ENCODE measurements at places on chromosomes 7 and 10.

DNA sequence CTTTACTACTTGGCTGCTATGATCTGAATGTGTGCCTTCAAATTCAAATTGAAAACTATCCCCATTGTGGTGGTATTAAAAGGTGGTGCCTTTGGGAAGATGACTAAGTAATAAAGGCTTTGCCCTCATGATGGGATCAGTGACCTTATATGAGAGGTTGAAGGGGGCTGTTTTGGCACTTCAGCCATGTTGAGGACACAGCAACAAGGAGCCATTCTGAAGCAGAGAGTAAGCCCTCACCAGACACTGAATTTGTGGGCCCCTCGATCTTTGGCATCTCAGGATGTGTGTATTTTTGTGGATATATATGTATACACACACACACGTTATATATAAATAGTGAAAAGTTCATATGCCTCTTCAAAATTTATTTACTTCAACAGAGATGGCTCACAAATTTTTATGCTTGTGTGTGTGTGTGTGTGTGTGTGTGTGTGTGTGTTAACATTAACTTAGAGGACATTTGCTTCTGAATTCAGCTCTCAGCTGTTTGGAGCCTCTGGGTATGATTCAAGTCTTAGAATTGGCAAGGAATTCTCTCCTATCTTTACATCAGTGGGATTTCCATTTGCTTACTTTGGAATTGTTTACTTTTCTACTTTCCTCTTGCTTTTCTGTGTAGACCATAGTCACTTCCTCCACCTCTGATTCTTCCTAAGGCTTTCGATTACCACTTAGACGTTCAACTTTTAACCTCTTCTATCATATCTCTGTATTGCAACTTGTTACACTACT is 66.6 kb downstream of the MAGI2 start:
- H3K4me1 ChIP-seq: no peaks in the 10 kb centered on the region
- peaks cover 2% of the 10 kb centered on the region for H3K27me3 ChIP-seq
- no peak for DNase-seq

- no peak overlapping the region for H3K27ac ChIP-seq
- H3K4me1 ChIP-seq: no peaks in the 10 kb centered on the region
- peaks cover 21% of the 10 kb centered on the region for H3K36me3 ChIP-seq
- peaks cover 22% of the 10 kb centered on the region for H3K27me3 ChIP-seq
- H3K4me3 ChIP-seq: no peak overlapping the region
Measured at GRCh38 chr7:157495594-157495993, 158.8 kb downstream of the DNAJB6 start.

DNA sequence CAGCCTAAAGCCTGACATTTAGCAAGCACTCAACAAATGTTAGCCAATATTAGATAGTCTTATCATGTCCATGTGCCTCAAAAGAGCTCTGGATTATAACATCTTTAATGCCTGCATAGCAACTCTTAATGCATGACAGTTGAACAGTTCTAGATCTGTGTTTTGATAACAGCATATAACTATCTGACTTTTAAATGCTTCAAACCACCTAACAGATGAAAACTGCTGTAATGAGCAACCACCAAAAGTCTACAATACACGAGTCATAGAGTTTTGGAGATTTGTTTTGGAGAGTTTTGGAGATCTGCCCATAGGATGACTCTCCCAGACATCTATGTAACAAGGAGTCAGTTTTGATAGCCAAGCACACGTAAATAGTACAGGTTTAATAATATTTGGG is 227.3 kb downstream of the TWIST1 start:
- no peak for DNase-seq
- H3K4me1 ChIP-seq: no peaks in the 10 kb centered on the region
- no peak overlapping the region for H3K4me3 ChIP-seq
- no peak overlapping the region for H3K27ac ChIP-seq

- no peak overlapping the region for H3K27ac ChIP-seq
- H3K36me3 ChIP-seq: no peaks in the 10 kb centered on the region
- no peaks in the 10 kb centered on the region for H3K4me1 ChIP-seq
- H3K4me3 ChIP-seq: no peak overlapping the region
- no peaks in the 10 kb centered on the region for H3K27me3 ChIP-seq
Measured at GRCh38 chr10:128113026-128113425, 13.2 kb downstream of the MKI67 start.

DNA sequence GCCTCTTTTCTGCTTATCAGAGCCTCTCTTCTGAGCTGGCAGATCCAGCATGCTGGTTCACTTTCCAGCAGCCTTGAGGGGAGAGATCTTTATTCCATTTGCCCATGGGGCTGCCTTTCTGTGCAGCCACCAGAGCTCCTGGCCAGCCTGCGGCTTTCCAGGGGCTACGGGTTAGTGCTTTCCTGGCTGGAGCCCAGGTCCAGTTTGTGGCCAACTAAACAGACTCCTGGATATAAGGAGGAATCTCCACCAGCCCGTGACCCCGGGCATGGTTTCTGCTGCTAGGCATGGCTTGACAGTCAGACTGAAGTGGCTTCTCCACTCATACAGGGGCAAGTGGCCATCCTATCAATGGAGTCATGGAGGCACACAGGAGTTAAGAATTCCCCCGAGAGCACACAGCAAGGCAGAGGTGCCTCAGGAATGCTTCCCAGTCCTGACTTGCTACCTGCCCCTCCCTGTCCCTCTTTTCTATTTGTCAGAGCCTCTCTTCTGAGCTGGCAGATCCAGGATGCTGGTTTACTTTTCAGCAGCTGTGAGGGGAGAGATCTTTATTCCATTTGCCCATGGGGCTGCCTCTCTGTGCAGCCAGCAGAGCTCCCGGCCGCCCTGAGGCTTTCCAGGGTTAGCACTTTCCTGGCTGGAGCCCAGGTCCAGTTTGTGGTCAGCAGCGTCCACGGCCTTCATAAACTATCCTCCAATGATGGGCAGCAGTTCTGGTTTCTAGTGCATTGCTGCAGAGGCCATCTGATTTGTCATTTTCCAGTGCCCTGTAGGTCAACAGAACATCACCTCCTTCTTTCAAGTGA is 35.9 kb downstream of the TSPAN15 start:
- peaks cover 14% of the 10 kb centered on the region for H3K27me3 ChIP-seq
- no peak overlapping the region for H3K4me3 ChIP-seq
- peaks cover 35% of the 10 kb centered on the region for H3K4me1 ChIP-seq
- DNase-seq: no peak
- H3K27ac ChIP-seq: no peak overlapping the region

GRCh38 chr10:27568196-27569175 is 64.4 kb downstream of the RAB18 start:
- no peak overlapping the region for H3K4me3 ChIP-seq
- no peak overlapping the region for H3K27ac ChIP-seq
- peaks cover 6% of the 10 kb centered on the region for H3K4me1 ChIP-seq
- DNase-seq: no peak
- no peaks in the 10 kb centered on the region for H3K27me3 ChIP-seq
- H3K36me3 ChIP-seq: no peaks in the 10 kb centered on the region

GRCh38 chr10:74189999-74190421 is 39.0 kb downstream of the ADK start:
- H3K36me3 ChIP-seq: no peaks in the 10 kb centered on the region
- DNase-seq: no peak
- H3K4me1 ChIP-seq: peaks cover 3% of the 10 kb centered on the region
- no peak overlapping the region for H3K27ac ChIP-seq

DNA sequence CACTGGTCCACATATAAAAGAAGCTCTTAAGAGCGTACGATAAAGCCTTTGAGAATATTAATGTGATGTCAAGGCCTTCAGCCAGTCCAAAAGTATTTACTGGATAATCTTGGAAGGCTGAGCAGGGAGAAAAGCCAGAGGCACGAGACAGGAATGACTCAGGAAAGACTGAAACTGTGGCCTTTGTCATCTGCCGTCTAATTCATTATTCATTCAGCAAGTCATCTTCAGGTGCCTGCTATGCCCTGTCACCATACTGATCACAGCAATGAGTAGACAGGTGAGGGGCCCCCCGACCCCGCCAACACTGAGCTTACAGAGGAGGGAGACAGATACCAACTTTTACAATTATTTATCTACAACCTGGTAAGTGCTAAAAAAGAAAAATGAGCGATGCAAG is 78.9 kb downstream of the VOPP1 start:
- H3K27ac ChIP-seq: no peak overlapping the region
- H3K36me3 ChIP-seq: peaks cover 18% of the 10 kb centered on the region
- H3K27me3 ChIP-seq: peaks cover 5% of the 10 kb centered on the region
- H3K4me1 ChIP-seq: no peaks in the 10 kb centered on the region
- no peak for DNase-seq

GRCh38 chr7:608361-608760 is 88.7 kb upstream of the PDGFA start:
- no peak for DNase-seq
- peaks cover 3% of the 10 kb centered on the region for H3K27me3 ChIP-seq
- peaks cover 10% of the 10 kb centered on the region for H3K36me3 ChIP-seq
- H3K4me1 ChIP-seq: peaks cover 32% of the 10 kb centered on the region

DNA sequence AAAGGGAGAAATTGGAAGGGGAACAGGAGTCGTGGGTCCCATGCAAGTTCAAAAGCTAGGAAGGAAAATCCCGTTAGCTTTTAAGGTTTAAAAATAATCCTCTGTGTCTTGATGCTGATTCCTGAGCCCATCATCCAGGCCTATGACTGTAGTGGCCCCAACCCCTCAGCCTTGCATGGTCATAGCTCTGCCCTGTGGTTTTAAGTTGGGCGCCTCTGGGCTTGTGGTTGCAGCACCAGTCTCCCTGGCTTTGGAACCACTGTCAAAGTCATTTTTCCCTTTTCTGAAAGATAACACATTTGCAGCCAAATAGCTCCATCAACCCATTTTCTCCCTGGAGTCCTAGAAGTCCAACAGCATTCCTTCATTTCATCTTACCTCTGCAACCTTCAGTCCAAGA is 13.6 kb downstream of the TMEM236 start:
- H3K27ac ChIP-seq: no peak overlapping the region
- H3K4me3 ChIP-seq: no peak overlapping the region
- H3K36me3 ChIP-seq: no peaks in the 10 kb centered on the region
- no peak for DNase-seq
- H3K4me1 ChIP-seq: peaks cover 14% of the 10 kb centered on the region

DNA sequence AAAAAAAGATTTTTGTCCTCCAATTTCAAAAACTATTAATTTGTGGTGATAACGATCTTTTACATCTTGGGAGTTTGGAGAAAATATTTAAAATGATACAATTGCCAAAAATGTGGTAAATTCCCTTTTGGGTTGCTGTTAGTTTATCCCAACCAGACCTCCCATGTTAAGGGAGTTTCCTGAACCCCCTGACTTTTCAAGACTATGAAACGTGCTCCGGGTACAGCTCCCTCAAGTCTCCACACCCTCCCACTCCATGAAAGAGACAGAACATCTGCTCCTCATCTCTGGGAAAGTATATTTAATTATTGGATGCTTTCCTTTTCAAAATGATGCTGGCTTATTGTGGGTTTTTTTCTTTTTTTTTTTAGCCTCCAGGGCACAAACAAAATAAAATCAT is 534.6 kb upstream of the NRP1 start:
- H3K4me3 ChIP-seq: no peak overlapping the region
- peaks cover 21% of the 10 kb centered on the region for H3K4me1 ChIP-seq
- DNase-seq: no peak
- H3K27ac ChIP-seq: no peak overlapping the region
